Aorta (tissue), 5 donors: ENCODE measurements at places on chromosomes 1 and 21. TPM values are rescaled to one million over a fixed set of nuclear protein-coding genes. Genes with fewer than 3 reads are reported as not detected.

The OR2M3 gene
- not detected for total RNA-seq

- no peak for DNase-seq
Observed at GRCh38 chr1:229310833-229311232, 32.0 kb downstream of the CCSAP start.

GRCh38 chr21:42358261-42358660 lies 7.5 kb upstream of the TFF2 start:
- no peak for DNase-seq

GRCh38 chr1:166738140-166738539 lies 101.1 kb upstream of the POGK start:
- no peak for DNase-seq

The NBPF6 gene
- total RNA-seq = not detected

GRCh38 chr1:153670257-153670858 lies 435 bp downstream of the ILF2 start:
- DNase-seq = no peak

DNA sequence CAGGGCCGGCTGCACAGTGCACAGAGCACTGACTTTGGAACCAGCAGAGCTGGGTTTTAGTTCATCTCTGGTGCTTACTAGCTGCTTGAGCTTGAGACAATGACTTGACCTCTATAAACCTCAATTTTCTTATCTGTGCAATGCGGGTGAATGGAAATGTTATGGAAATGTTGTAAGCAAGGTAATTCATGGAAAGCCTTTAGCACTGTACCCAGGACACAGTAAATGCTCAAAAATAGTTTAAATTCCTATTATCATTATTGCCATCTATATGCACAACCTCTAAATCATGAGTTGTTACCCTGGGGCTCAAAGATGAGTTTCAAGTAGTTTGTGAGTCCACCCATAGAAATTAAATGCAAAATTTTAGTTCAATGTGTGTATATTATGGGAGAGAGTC lies 99.5 kb downstream of the CSMD2 start:
- no peak for DNase-seq

- no peak for DNase-seq
Observed at GRCh38 chr1:173914366-173914871, 2.7 kb downstream of the SERPINC1 start.

- no peak for DNase-seq
Observed at GRCh38 chr1:156608036-156608674, 6.9 kb upstream of the GPATCH4 start.

DNA sequence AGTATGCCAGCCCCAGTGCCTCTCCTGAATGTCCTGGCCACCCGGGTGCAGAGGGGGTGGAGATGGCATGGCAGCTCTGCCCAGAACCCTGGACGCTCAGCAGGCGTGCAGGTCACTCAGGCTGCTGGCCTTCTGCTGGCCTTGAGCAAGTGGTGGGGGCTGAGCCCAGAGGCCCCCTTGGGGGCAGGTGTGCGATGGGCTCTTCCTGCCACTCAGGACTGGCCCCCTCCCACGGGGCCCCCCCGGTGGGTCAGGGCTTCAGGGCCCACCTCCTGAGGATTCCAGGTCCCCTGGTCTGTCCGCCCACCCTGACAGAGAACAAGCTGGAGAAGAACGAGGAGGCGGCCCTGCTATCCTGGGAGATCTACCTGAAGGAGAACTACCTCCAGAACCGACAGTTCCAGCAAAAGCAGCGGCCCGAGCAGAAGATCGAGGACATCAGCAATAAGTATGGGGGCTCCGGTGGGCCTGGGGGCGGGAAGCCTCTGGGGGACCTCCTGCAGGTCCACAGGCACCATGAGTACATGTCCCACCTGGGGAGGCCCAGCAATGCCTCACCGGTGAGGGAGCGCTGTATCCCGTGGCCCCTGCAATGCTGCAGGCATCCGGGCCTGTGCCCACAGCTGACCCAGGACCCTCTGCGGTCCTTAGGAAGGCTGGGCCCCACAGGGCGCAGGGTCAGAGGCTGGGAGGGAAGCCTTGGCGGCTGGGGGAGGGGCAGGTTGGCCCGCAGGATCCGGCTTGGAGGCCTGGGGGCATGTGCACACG lies 37.0 kb upstream of the LRRC3 start:
- peak; percentile 38 for DNase-seq

The CFAP107 gene
- total RNA-seq = not detected

- no peak for DNase-seq
Observed at GRCh38 chr1:43052786-43053439, 94.2 kb upstream of the SLC2A1 start.

DNA sequence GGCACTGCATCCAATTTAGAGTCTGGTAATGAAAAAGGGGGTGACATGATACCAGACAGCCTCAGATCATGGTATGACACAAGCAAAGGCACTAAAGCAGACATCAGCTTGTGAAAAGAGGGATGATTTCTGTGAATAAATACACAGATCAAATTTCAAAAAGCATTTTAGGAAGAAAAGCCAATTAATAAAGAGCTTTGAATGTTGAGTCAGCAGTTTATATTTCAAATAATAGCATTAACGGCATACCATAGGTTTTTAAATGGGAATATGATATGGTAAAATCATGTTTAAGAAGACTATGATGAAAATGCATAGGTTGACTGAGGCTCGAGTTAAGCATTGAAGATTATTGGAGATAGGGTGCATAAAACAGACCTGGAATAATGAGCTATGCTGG lies 13.5 kb downstream of the KCNT2 start:
- DNase-seq = no peak

GRCh38 chr1:197319631-197320030 lies 51.6 kb downstream of the CRB1 start:
- DNase-seq = no peak

DNA sequence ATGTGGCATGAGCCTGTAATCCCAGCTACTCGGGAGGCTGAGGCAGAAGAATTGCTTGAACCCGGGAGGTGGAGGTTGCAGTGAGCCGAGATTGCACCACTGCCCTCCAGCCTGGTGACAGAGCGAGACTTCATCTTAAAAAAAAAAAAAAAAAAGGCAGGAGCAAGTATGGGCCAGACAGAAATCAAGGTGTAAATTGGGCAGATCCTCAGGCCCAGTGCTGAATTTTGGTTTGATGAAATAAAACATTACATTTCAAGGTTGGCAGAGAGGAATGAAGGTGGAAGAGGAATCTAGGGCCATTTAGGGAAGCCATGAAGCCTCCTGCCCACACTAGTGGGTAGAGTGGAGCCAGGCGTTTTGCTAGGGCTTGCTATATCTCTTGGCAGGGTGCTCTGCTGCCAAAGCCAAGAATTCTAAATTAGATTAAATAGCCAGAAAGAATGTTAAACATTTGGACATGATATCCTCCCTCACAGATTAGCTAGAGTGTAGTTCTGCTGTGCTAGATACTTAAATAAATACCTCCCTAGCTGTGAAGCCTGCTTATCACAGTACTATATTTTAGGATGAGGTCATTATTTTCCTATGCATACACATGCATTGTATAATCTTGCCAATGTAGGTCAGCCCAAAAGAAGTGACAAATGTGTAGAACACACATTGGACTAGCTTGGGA lies 16.6 kb upstream of the LGALS8 start:
- DNase-seq = no peak

The TACSTD2 gene
- 4.6 TPM for total RNA-seq

The OR2T2 gene
- not detected for total RNA-seq

DNA sequence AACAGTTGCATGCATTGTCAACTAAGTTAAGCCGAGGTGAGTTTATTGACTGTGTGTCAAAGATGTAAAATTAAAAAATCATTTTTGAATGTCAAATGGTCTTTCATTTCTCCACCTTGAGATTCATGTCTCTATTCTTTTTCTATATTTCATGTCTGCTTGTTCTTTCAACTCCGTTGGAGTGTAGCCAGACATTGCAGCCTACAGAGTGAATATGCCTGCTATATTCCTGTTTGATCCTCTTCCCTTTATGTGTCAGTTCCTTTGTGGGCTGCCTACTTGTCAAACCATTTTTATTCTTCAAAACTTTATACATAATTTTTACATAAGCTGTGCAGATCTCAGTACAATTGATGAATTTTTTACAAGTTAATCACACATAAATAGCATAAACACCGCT lies 1325.8 kb upstream of the PRMT6 start:
- DNase-seq = no peak

The RAVER2 gene
- total RNA-seq = 18.2 TPM

The SV2A gene
- total RNA-seq = 16.9 TPM

The ARHGAP30 gene
- total RNA-seq = 14.7 TPM

The THEM5 gene
- not detected for total RNA-seq

The STUM gene
- total RNA-seq = 2.7 TPM

DNA sequence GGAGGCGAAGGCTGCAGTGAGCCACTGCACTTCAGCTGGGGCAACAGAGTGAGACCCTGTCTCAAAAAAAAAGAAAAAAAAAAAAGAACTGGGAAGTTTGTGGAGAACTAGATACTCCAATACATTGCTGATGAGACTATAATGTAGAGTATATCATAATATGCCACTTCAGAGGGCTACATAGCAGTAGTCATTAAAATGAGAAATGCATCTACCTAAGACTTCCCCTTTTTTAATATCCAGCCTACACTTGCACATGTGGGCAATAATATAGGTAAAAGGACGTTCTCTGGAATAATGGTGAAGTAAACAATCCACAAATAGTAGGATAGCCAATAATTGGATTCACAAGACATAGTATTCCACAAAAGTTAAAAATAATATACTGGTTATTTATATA lies 311.0 kb downstream of the HLX start:
- no peak for DNase-seq

DNA sequence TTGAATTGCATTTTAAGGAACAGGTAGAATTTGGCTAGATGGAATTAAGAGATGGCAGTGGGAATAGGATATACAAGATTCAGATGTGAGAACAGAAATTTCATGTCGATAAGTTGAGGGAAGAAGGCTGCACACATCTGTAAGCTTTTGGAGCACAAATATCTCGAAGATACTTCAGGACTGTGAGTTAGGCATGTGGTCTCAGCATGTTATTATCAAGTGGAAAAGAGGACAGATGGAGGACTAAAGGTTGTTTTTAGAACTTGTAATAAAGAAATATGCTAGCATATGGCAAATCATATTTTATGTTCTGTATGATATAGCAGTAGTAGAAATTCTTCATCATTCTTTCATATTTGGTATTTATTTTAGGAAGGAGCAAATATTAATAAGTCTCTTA lies 61.5 kb downstream of the KIF1B start:
- DNase-seq = no peak

- peak; percentile 77 for DNase-seq
Observed at GRCh38 chr21:45228171-45228641, 59.5 kb downstream of the POFUT2 start.

- no peak for DNase-seq
Observed at GRCh38 chr1:203065191-203065590, 20.6 kb downstream of the MYOG start.

The FMO1 gene
- 7.3 TPM for total RNA-seq

DNA sequence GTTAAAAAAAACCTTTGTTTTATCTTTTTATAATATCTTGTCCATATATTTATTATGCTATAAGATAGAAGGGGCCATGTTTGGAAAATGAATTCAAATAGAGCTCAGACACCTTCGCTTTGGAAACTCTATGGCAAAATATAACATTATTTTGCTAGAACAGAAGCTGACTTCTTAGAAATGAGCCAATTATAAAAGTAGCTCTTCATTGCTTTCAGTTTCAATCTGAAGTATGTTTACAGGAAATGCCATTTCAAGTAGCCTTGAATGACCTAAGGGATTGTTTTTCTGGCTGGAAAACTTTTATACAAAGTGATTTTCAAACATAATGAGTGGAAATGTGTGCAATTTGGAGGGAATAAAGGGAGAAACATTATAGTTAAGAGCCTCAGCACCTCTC lies 37.8 kb upstream of the GBP5 start:
- no peak for DNase-seq

The MXRA8 gene
- 221 TPM for total RNA-seq

GRCh38 chr21:25561668-25562641 lies 45.3 kb downstream of the MRPL39 start:
- DNase-seq = peak; percentile 81

The CCDC30 gene
- total RNA-seq = 2.3 TPM

The FAM89A gene
- 11.5 TPM for total RNA-seq

- DNase-seq = peak; percentile 36
Observed at GRCh38 chr1:160186246-160186645, 4.1 kb upstream of the CASQ1 start.

- DNase-seq = no peak
Observed at GRCh38 chr1:98965394-98965793, 39.3 kb downstream of the PLPPR5 start.

The GIPC2 gene
- 2.8 TPM for total RNA-seq

DNA sequence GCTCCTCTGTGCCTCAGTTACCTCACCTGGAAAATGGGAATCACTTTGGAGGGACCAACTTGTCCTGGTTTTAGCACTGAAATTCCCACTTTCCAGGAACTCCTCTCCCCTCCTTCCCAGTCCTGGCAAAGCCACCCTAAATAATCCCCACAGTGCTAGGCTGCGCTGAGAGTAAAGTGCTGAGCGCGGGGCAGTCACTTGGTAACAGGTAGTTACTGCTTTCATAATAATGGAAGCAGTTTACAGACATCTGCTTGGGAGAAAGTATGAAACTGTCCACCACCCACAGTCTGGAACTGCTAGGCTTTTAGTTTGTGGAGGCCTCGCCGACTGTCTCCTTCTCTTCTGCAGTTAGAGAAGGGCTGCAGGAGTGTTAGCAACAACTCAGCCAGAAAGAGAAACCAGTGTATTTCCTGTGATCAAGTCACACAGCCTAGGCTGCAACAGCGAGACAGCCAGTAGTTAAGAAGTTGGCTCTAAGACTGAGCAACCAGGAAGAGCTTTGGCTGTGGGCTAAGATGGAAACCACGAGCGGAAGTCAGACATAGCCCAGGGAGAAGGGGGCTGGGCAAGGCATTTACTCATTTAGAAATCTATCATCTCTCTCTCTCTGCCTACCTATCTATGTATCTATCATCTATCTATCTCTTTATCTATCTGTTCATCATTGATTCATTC lies 30.8 kb upstream of the ABCG1 start:
- DNase-seq = no peak

The ECE1 gene
- 135 TPM for total RNA-seq

The LCE3E gene
- not detected for total RNA-seq

DNA sequence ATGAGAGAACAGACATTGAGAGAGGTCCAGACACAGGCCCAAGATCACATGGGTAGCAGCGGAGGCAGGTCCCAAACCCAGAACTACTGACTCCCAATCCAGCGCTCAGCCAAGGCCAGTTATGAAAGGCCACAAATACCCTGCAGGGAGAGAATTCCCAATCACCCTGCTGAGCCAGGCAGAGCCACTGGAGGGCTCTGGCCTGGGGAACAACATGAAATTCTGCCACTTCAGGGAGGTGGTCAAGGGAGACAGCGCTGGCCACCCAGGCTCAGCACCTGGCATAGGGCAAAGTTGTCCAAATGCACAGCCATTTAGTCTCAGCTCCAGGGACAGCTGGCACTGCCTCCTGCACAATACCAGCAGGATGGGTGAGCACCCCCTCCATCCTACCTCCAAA lies 27.5 kb downstream of the SLC9A1 start:
- no peak for DNase-seq

The TRIM46 gene
- 3.4 TPM for total RNA-seq

The MR1 gene
- 23.9 TPM for total RNA-seq
